ENCODE measurements at places on chromosomes 12 and 14. TPM values are rescaled to one million over a fixed set of nuclear protein-coding genes. Genes with fewer than 3 reads are reported as not detected.

Gene EGLN3
- polyA plus RNA-seq: 18.7 TPM

DNA sequence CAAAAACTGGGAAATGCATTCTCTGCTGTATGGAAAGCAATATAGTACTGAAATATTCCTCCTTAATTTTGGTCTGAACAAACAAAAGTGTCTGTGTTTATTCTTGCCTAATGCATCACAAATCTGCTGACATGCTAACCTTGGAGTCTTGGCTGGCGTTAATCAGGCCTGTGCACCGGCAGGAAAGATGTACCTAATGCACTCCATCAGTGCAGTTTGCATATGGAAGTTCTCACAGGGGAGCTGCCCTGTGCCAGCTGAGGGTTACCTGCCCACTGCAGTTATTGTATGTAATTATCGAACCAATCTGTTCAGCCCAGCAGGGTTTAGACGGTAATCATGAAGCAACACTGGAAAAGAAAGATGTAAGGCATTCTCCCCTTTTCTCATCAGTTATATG lies 76.9 kb downstream of the VRK1 start:
- DNase-seq: no peak

- no peak for DNase-seq
Measured at GRCh38 chr14:29465095-29465494, 462.6 kb downstream of the PRKD1 start.

Gene CLEC6A
- polyA plus RNA-seq: 0.16 TPM

Gene GALNT16
- 6.4 TPM for polyA plus RNA-seq

DNA sequence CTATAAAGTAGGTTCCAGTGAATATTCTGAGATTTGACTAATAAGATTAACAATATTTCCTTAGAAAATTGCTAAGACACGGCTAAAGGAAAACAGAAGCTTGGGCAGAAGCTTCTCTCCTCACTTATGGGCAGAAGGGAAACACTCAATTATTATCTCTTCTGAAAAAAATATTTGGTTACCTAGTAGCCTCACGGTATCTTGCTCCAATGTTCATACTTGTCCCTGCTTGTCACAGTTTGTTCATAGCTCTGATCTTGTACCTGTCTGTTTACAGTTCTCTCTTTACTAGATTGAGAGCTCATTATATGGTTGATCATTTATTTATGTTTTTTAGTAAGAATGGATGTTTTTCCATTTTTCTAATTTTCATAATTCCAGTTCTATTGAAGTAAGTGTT lies 458.0 kb upstream of the ATP2B1 start:
- no peak for DNase-seq

DNA sequence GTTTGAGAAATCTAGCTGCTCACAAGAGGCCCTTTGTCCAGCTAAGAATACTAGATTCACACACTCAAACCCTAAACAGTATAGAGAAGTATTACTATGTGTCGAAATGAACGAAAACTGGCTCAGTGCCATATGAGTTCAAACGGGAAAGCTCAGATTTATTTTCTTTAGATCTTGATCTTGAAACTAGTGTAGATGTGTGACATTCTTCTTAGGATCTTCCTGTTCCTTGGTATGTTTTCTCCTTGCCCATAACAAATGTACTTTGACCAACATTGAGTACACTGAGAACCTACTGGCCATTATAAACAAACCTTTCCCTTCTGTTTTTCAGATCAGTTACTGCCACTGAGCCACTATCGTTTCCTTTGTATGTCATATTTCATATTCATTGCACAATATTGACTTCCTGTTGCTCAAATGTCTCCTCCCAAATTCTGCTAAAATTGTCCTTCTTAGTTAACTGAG lies 21.3 kb downstream of the MYBPC1 start:
- no peak for DNase-seq

DNA sequence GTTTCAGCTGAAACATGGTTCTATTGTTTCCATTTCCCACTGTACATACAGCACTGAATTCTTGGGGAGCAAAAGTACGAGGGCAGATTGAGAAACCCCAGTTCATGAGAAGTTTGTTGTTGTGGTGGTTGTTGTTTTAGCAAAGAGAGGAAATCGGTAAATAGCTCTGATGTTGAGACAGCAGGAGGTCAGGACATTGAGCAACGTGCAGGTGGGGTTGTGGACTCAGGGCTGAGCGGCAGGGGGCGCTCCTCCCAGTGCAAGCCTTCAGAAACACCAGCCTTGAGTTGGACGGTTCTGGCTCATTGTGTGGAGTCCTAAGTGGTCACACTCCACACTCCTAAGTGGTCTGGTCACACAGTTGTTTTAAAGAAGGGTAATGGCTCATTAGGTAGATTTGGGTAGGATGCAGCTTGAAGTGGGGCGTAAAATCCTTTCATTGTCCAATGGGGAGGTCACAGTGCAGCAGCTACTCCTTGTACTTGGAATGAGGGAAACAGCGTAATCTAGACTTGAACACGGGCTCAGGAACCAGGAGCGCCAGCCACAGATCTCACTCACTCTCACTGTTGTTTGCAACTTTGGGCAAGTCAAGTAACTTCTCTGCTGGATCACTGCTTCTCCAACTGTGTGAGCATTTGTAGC lies 14.5 kb upstream of the PWP1 start:
- DNase-seq: no peak

Gene INHBC
- polyA plus RNA-seq: 0.33 TPM

Gene PIANP
- polyA plus RNA-seq: 13.0 TPM

DNA sequence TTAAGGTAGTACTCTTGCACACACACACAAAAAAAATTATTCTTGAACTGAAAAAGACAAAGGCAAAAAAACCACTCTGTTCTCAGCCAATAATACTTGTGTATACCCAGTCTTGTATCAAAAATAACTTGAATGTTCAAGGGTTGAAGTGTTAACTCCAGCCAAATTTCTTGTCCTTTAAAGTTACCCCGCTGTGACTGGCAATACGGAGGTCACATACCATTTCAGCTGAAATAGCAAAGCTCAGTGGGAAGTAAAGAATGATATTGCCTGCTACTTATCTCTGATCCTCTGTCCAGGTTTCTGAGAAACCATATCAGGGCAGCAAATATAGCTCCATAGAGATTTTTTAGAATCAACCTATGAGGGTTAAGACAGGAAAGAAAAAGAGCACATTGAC lies 167.4 kb downstream of the C12orf50 start:
- no peak for DNase-seq

- DNase-seq: no peak
Measured at GRCh38 chr14:59904184-59904583, 15.8 kb upstream of the LRRC9 start.

Gene ADCY4
- polyA plus RNA-seq: 15.7 TPM

Gene ESPL1
- 11.6 TPM for polyA plus RNA-seq

DNA sequence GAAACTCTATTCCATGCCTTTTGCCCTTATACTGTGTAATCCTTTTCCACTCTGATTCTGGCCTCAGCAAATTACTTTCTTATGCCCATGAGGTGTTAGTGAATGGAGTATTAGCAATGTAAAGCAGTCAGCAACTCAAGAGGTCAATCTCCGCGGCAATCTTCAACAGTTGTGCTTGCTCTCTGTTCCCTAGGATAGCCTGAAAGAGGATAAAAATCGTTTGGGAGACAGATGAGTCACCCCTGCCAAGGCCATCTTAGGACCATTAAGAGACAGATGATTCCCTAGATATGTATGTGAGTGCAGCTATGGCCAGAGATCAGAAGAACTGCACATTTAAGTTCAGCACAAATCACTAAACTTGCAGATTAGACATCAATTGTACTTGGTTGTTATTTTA lies 1145.8 kb downstream of the GALC start:
- DNase-seq: no peak

GRCh38 chr12:79275631-79276030 lies 411.1 kb downstream of the SYT1 start:
- DNase-seq: no peak

GRCh38 chr12:124259154-124260066 lies 35.5 kb upstream of the RFLNA start:
- DNase-seq: no peak

DNA sequence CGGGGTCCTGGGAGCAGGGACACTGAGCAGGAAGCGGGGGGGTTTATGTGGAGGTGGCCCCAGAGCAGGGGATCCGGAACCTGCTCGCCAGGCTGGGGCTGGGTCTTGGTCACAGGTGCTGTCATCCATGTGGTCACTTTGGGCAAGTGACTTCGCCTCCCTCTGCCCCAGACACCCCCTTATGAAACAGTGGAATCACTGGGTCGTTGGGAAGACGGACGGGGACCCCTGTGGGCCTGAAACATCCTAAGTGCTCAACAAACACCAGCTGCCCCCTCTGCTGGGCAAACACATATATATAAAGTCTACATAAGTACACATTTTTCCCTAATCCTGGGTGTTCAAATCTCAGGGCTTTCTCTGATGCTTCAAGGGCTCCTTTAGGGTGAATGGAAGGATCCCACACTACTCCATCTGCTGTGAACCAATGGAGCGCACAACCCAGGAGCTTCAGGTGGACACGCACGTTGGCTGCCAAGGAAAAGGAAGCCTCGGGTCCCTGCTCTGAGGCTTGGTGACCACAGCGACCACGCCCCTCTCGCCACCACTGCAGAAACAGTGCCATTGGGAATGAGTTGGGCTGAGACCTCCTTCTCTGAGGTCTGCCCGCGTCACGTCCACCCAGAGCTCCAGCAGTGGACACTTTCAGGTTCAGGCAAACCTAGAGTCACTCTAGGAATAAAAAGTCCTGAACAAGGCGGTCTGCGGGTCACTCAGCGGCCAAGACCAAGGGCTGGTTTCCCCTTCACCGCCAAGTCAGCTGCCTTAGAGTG lies 54.6 kb downstream of the CDC42BPB start:
- no peak for DNase-seq

- peak; percentile 49 for DNase-seq
Measured at GRCh38 chr12:41521872-41522379, 333.8 kb downstream of the PDZRN4 start.

DNA sequence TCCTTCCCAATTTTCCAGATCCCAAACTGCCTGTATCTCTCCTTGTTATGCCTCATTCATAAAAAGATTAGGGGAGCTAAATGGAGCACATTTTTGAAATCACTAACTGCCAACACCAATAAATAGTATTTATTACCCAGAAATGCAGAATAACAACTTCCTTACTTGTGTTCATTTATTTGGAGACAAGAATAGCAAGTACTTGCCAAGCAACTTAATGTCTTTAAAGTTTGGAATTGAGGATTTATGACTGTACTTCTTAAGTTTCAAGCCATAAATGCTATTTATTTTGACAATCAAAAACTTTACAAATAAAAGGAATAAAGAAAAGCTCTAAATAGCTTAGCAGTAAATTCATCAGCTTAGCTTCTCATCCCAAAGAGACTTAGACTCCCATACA lies 626.1 kb upstream of the NOVA1 start:
- DNase-seq: peak; percentile 14

DNA sequence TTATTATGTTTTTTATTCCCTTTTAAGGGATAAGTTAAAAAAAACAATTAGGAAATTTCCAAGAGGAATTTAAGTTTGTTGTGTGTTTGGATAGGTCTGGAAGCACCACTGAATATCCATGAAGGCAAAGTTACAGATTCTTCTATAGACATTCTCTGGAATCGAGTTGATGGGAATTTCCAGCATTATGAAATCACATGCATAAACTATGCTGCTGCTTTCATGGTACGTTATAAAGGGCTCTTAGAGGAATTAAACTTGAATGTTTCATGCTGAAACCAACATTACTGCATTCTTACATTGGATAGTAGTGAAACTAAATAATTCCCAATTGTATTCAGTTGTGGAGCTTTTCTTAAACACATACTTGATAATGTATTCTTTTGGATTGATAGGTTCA lies 21.5 kb upstream of the PTPRQ start:
- DNase-seq: no peak

Gene SERPINA10
- 0.11 TPM for polyA plus RNA-seq

Gene DPPA3
- polyA plus RNA-seq: not detected

DNA sequence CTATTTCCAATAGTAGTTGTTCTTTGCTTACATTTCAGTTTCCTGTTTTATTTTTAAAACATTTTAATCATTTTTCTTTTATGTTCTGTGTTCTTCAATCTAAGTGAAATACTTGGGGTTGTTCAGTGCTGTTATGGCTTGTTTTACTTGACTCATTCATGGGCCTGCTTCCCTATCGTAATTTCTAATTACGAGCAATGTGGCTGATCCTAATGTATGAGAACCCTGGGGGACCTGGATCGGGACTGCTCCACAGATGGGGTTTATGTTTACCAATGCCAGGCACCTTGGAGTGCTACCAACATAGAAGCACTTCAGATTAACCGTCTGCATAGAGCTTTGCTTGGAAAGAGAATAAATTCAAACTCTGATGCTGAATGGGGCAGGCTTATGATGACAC lies 29.8 kb downstream of the TECPR2 start:
- DNase-seq: no peak

GRCh38 chr12:127677537-127678131 lies 589.3 kb upstream of the TMEM132C start:
- DNase-seq: peak; percentile 51

Gene RNASE1
- 112 TPM for polyA plus RNA-seq

Gene MAP1LC3B2
- 10.8 TPM for polyA plus RNA-seq

- DNase-seq: no peak
Measured at GRCh38 chr12:79187032-79187431, 322.5 kb downstream of the SYT1 start.

Gene TMEM119
- polyA plus RNA-seq: 25.9 TPM

Gene PLEK2
- polyA plus RNA-seq: 3.0 TPM

DNA sequence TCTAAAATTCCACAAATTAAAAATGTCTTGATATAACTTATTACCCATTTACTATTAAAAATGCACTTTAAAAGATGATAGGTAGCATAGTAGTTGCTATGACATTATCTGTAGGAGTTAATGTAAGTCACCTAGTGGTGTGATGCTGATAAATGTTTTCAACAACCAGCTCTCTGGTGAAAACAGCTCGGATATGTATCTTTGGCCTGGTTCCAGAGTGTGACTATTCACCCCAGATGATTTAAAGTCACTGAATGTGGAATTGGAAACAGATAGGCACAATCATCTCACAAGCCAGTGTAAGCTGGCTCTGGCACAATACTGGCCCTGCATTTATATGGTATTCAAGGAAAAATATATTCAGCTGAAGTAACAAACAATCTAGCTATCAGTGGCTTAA lies 9.2 kb upstream of the CCDC196 start:
- no peak for DNase-seq

Gene GPR84
- polyA plus RNA-seq: 0.20 TPM

DNA sequence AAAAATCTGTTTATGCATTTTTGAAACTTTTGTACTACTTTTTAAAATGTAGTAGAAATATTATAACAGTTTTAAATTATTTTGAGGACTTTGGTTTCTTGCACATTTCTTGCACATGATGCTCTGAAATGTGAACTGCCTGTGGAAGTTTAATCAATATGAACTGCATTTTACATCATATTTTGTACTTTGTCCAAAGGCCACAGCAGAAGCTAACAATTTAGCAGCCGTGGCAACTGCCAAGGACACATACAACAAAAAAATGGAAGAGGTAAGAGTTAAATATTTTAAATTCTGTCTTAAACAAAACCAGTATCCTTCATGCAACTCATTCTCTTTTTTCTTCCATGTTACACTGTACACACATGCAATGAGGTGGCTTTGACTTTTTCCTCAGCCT lies 45.1 kb downstream of the SAV1 start:
- no peak for DNase-seq

Gene SLCO1B3
- not detected for polyA plus RNA-seq

Gene NFATC4
- polyA plus RNA-seq: 74.1 TPM

DNA sequence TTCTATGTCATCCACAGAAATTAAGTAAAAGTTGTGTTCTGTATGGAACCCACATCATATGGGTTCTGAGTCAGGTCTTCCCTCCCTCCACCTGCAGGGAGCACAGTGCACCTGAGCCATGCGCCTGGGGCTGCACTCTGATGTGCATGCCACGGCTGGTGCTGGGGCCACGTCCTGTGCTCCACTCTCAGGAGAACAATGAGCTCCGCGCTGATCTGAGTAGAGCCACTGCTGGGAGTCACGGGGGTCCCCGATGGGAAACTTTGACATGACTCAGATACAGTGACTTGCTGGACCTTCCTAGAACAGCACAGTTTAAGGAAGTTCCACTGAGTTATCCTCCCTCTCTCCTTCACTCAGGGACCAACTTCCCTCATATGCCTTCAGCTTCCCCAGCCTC lies 683.4 kb downstream of the TMEM121 start:
- DNase-seq: no peak

Measured in renal cortex interstitium (tissue), 15 donors.